CD4-positive, alpha-beta T cell treated with Interferon alpha-2 for 1 hour (primary cell): ENCODE measurements at places on chromosomes 6 and 20.

DNA sequence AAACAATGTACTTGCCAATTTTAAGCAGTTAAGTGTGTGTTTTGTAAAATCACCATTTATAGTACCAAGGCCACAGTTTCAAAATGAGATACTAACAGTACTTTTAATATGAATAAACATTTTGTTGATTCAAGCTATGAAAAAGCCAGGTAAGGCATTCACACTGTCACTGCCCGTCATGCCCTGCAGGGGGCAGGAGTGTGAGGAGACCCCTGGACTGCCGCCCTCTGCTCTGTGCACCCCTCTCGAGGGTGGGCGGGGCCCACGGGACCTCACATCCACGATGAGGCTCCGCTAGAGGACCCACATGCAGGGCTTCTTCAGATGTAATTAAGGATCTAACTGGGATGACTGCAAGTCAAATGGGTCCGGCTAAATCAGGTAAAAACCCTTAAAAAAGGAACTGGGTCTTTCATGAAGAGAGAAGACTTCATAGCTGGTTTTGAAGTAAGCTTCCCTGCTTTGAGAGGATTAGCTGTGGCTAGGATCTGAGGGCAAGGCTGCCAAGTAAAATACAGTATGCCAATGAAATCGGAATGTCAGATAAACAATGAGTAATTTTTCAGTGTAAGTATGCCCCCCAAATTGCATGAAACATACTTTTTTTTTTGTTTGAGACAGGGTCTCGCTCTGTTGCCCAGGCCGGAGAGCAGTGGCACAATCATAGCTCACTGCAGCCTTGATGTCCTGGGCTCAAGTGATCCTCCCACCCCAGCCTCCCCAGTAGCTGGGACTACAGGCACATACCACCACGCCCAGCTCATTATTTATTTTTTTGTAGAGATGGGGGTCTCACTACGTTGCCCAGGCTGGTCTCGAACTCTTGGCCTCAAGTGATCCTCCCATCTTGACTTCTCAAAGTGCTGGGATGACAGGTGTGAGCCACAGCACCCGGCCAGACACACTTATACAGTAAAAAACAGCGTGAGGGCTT is 18.7 kb downstream of the DIDO1 start:
- DNase-seq = peak; percentile 29

DNA sequence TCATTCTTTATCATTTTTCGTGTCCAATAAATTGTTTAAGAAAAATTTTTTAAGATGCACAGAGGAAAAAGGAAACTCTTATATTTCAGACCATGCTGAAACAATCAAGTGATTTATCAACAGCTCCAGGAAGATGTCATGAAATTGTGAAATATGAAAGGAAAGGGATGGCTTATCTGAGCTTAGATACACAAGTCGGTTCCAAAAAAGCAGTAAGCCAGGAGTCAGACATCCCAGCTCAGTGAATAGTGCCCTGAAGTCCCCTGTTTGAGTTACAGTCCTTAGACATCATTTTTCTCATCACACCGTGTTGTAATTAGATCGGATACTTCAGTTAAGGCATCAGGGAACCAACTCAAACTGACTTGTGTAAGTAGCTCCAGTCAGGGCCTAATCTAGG is 91.0 kb upstream of the SSTR4 start:
- DNase-seq = no peak

DNA sequence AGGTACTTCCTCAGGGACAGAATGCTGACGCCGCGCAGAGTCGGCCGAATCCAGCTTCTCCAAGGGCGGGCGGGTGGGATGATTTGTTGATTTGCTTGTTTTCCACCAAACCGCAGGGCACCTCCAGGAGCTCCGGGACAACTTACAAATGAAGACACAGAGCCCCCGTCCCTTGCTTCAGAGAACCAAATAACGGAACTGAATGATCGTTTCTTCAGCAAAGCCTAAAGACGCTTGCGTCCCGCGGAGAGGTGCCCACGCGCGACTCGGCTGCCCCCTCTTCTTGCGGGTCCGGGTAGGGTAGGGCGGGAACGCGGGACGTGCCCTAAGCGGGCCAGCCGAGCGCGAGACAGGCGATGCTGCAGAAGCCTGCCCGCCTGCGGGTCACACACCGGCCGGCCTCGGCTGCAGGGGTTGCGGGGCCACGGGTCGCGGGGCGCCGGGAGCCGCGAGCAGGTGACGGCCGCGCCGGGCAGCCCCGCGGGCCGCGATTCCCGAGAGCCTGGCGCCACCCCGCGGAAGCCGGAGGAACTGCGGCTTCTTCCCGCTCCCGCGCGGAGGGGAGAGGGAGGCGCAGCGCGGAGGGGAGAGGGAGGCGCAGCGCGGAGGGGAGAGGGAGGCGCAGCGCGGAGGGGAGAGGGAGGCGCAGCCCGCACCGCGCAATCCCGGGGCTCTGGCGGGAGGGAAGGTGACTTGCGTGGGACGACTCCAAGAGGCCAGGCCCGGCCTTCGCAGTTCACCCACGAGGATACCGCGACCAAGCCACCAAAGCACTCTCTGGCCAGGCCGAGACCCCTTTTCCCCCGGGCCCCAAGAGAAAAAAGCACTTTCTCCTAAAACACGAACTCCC is 7.7 kb upstream of the FOXF2 start:
- DNase-seq = peak; percentile 57

- no peak for DNase-seq
These were observed 108.8 kb upstream of the SCGN start for GRCh38 chr6:25542984-25543910.
